ENCODE measurements at places on chromosomes 2 and 18. TPM values are rescaled to one million over a fixed set of nuclear protein-coding genes. Genes with fewer than 3 reads are reported as not detected.

DSC2 gene
- total RNA-seq = 1.00 TPM

ACVR1C gene
- total RNA-seq = 0.03 TPM

CROCC2 gene
- total RNA-seq = not detected

VAMP5 gene
- 0.16 TPM for total RNA-seq

SALL3 gene
- not detected for total RNA-seq

All from A549 treated with AZD2906 at 1 μM for 4 hours (cell line).